ENCODE measurements at places on chromosomes 4 and X.

DNA sequence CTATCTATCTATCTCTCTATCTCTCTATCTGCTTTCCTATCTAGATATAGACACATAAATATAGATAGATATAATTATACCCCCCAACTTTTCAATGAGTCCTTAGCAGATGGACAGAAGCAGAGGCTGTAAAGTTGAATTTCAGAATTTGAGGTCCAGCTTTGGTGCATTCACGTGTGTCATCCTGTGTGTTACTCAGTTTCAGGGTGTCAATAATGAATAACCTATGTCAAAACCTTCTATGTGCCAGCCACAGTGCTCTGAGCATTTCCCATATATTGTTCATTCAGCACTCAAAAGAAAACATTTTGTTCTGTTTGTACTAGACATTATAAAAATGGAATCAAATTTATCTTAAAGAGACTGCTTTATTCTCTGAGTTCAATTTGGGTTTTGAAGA is 310.0 kb downstream of the ARHGAP24 start:
- DNase-seq: no peak

DNA sequence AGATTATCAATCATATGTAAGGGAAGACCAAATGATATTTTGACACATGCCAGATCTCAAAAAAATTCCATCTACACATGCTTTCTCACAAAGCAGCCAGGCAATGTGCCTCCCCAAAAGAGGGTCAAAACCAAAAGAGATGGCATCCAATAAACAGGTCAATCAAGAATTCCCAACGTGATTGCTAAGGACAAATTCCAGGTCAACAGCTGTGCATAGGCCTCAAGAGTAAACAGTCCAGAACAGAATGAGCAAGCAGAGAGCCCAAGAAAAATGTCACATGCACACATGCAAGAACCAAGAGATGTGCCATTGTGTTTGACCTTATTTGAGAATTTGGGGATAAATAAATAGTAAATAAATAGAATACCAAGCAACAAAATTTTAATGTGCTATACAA is 136.7 kb downstream of the APBB2 start:
- no peak for DNase-seq

- no peak for DNase-seq
These were observed 32.8 kb upstream of the SGMS2 start for GRCh38 chr4:107791902-107792301.

GRCh38 chrX:70030301-70030767 is 19.4 kb downstream of the AWAT2 start:
- DNase-seq: peak; percentile 36

GRCh38 chr4:8726344-8726851 is 133.8 kb downstream of the CPZ start:
- no peak for DNase-seq

- DNase-seq: no peak
These were observed 140.5 kb downstream of the LRBA start for GRCh38 chr4:150874338-150875226.

DNA sequence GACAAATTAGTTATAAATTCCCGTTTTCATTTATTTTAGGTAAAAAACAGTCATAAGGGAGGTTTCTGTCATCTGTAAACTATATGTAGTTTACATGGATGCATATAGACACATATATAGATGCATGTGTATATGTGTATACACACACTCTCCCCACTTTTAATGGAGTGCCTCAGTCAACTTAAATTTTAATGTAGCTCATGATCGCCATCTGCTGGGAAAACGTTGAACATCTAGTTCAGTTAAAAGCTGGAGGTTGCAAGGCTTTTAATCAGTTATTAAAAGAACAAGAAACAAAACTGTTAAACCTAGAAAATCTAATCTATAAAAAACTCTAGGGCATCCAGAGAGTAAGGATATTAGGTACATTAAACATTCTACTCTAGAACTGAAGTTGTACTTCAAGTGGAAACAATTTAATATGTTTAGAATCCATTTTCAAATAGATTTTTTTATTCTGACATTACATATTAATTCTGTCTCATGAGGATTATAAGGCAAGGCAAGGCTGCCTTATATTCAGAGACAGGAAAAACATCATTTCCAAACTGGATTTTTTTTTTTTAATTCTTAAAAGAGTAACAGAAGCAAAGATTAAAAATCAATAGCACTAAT is 122.6 kb downstream of the SHISA3 start:
- peak; percentile 9 for DNase-seq

GRCh38 chrX:146363919-146364318 is 445.7 kb upstream of the CXorf51B start:
- no peak for DNase-seq

DNA sequence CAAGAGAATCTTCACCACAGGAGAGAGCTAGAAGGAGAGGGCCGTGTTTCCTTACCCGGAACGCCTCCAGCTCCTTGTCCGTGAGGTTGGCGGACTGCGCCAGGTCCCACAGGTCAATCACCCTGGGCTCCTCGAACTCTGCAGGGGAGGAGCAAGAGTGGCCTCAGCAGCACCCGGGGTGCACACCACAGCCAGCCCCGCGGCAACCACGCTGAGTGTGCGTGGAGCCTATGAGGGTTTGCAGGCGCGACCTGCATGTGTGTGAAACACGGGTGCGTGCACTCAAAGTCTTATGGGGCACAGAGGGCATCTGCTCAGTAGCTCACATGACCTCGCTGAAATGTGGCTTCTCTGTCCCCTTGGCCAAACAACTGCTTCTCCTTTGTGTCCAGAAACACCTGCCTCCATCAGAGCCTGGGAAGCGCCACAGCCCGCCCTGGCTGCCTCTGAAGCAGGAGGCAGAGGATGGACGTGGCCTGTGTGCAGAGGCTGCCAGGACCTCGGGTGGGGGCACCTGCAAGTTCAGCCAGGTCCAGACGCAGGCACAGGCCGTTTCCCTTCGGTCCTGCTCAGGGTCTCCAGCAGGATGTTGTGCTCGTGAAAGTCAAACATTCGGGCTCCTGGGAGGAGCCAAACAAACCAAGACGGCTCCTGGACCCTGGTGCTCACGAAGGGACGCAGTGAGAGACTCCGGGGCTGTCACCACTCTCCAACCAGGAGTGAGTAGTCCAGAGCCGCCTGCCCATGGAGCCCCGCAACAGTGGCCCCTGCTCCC is 16.0 kb downstream of the LRPAP1 start:
- no peak for DNase-seq

GRCh38 chr4:114785570-114785969 is 187.0 kb downstream of the UGT8 start:
- DNase-seq: no peak

DNA sequence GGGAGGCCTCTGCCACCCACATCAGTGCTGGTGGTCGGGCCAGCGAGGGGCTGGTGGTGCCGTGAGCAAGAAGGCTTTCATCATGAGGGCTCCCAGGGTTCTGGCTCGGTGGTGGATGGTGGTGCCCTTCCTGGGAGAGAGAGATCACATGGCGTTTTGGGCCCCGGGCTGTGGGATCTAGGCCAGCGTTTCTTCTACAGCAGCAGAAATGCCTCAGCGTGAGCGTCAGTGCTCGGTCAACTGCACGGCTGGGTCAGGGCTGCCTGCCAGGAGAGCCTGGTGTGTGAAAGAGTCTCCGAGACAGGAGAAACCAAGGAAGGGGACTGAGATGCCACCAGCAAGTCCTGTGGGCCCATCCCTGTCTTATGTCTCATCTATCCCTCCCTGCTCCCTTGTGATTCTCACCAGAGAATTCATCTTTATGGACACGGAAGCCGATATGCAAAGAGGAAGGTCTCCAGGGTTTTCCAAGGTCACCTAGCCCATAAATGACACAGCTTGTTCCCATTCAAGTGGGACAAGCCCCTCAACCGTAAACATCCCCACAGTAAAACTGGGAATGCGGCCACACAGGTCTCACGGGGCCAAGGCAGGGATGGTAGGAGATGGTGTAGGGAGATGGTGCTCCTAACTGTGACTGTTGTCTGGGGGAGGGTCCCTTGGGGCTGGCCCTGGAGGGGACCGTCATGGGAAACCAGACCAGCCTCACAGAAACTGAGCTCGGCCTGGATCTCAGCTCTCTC is 99.2 kb downstream of the SORCS2 start:
- DNase-seq: no peak

DNA sequence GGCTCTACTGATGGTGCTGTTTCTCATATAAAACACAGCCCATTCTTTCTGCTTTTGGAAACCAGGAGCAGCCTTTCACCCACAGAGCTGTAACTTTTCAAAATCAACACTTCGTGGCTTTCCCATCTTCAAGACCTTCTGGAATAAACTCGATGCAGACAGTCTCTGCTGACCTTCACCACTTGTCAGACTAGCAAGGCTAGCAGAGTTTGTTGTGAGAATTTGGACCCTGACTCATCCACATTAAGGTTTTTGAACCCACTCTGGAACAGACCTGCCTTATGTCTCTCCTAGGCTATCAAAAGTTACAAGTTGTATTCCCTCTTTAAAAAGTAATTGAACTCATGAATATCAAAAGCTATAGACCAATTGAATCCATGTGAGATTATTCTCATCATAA is 88.6 kb downstream of the MAML3 start:
- DNase-seq: no peak

GRCh38 chrX:153378607-153379006 is 22.5 kb downstream of the PNMA6E start:
- DNase-seq: no peak

DNA sequence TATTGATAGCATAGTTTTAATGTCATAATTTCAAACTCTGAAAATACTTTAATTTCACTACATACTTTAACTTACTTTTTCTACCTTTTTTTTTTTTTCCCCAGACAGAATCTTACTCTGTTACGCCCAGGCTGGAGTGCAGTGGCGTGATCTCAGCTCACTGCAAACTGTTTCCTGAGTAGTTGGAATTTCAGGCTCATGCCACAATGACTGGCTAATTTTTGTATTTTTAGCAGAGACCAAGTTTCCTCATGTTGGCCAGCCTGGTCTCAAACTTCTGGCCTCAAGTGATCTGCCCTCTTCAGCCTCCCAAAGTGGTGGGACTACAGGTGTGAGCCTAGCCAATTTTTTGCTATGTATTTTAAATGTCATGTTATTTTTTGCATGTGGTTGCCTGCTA is 741.6 kb downstream of the TRAM1L1 start:
- peak; percentile 60 for DNase-seq

GRCh38 chr4:55866290-55866907 is 13.0 kb downstream of the EXOC1 start:
- peak; percentile 1 for DNase-seq

- DNase-seq: no peak
These were observed 3.6 kb downstream of the ABLIM2 start for GRCh38 chr4:8155048-8155447.

GRCh38 chrX:71195964-71196649 is 26.9 kb upstream of the GJB1 start:
- no peak for DNase-seq

GRCh38 chr4:85127653-85128052 is 161.2 kb upstream of the WDFY3 start:
- no peak for DNase-seq

DNA sequence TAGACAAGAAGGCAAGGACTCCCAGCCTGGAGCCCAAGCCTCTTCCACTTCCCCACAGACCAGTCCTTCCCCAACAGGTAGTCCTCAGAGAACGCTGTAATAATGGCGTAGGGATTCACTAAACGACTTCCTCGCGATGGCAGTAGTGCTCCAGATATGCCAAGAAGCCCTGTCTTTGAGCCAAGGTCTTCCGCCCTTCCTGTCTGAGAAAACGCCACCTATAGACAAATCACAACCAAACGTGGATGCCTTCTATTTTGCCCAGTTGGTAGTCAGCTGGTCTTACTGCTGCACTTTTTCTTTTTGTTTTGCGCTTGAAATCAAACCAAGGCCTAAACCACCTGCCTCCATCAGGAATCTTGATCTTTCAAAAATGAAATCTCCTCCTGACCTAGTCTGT is 203.3 kb downstream of the OR13H1 start:
- DNase-seq: peak; percentile 71

Data from GDM1 (cell line).